ENCODE measurements at places on chromosomes 6 and 20. TPM values are rescaled to one million over a fixed set of nuclear protein-coding genes. Genes with fewer than 3 reads are reported as not detected.

DUSP22 gene
- total RNA-seq = 87.2 TPM

GUCA1A gene
- total RNA-seq = not detected

MYLK2 gene
- total RNA-seq = not detected

PACSIN1 gene
- 1.9 TPM for total RNA-seq

PRDM1 gene
- total RNA-seq = 0.55 TPM

PERP gene
- total RNA-seq = 41.4 TPM

FAM83C gene
- total RNA-seq = not detected

HAO1 gene
- not detected for total RNA-seq

PTK6 gene
- total RNA-seq = not detected

PCSK2 gene
- 5.4 TPM for total RNA-seq

- no peaks in the 10 kb centered on the region for H3K4me1 ChIP-seq
- H3K4me3 ChIP-seq = no peak overlapping the region
- H3K27ac ChIP-seq = no peak overlapping the region
- H3K27me3 ChIP-seq = no peaks in the 10 kb centered on the region
These were observed 68.6 kb downstream of the BCKDHB start for GRCh38 chr6:80174900-80175572.

GRCh38 chr6:25489399-25489798, 162.6 kb upstream of the SCGN start:
- DNase-seq = no peak
- H3K27me3 ChIP-seq = no peaks in the 10 kb centered on the region
- no peak overlapping the region for H3K27ac ChIP-seq

- H3K4me3 ChIP-seq = no peak overlapping the region
- H3K36me3 ChIP-seq = no peaks in the 10 kb centered on the region
These were observed 204.6 kb upstream of the HEY2 start for GRCh38 chr6:125544819-125545218.

DNA sequence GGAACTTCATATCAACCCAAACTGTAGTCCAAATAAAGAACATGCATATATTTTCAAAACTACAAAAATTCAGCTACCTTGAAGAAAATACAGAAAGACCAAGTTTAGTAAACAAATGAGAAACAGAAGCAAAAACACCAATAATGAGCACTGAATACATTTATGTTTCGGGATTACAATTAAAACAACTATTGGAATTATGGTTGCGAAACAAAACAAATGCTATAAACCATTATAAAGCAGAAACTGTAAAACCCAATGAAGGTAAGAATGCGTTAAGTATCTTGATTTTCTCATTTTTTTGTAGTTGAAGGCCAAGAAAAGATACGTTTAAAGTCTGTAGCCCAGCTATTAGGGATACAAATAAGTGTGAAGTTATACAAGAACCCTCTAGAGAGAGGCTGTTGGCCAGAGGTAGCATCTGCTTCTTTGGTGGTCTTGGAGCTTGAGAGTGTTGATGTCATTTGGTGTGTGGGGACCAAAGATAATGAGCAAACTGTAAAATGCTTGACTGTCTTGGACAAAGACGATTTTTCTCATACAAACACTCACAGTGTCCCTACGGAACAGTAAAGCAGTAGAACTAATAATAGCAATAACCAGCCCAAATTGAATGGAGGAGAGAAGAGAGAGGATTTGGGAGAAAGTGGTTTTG, 111.5 kb downstream of the PRND start:
- H3K27me3 ChIP-seq = no peaks in the 10 kb centered on the region
- no peak overlapping the region for H3K4me3 ChIP-seq
- H3K27ac ChIP-seq = no peak overlapping the region
- DNase-seq = peak; percentile 13
- H3K4me1 ChIP-seq = peaks cover 14% of the 10 kb centered on the region

DNA sequence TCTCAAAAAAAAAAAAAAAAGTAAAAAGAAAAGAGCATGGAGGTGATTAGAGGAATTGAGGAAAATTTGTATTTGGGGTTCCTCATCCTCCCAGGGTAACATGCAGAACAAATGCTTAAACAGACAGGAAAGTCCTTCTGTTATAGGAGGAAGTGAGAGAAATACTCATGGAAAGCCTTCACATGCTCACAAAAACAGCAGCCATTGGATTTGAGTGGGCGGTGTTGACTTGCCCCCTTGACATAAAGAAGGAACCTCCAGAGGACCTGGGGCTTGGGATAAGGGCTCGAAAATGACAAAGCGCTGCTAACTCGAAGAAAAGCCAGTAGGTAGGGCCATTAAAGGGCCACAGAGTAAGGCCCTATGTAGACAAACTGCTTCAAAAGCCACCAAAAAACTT, 17.5 kb upstream of the SAMHD1 start:
- H3K36me3 ChIP-seq = no peaks in the 10 kb centered on the region
- H3K27me3 ChIP-seq = no peaks in the 10 kb centered on the region
- DNase-seq = no peak
- H3K4me3 ChIP-seq = no peak overlapping the region
- H3K4me1 ChIP-seq = no peaks in the 10 kb centered on the region

- H3K27ac ChIP-seq = peak overlapping the region; percentile 36
- peak; percentile 76 for DNase-seq
- H3K36me3 ChIP-seq = no peaks in the 10 kb centered on the region
These were observed 36.1 kb downstream of the NCR2 start for GRCh38 chr6:41371461-41371991.

DNA sequence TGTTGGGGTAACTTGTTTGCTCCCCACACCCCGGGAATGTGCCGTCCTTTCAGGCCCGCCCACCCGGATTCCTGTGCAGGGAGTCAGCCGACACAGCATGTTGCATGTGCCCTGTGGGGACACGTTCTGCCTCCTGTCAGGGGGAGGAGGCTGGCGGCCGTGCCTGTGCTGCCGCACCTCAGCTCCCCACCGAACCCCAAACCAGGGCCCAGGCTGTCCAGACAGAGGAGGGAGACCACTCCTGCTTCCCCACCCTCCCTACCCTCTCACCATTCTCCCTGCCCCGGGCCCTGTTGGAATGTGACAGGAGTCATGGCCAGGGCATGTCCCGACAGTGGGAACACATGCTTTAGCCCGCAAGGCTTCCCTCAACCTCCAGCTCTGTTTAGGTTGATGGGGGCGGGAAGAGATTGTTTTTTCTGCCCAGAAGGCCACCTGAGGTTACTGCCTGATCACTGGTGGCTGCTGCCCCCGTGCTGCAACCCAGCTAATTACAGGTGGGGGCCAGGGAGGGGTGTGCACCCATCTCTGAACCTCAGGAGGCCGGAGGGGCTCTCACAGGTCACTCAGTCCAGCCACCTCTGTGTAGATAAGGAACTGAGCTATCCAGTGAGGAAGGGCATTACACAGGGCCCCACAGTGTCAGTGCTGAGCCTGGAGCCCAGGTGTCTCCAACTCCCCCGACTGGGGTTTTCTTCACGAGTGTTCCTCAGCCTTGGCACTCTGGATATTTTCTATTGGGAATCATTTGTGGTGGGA, 13.6 kb downstream of the LRRC73 start:
- no peaks in the 10 kb centered on the region for H3K4me1 ChIP-seq
- H3K4me3 ChIP-seq = no peak overlapping the region
- peak overlapping the region; percentile 41 for H3K27ac ChIP-seq
- no peak for DNase-seq
- no peaks in the 10 kb centered on the region for H3K27me3 ChIP-seq

- peaks cover 4% of the 10 kb centered on the region for H3K27me3 ChIP-seq
- no peak overlapping the region for H3K4me3 ChIP-seq
- no peak for DNase-seq
- no peaks in the 10 kb centered on the region for H3K4me1 ChIP-seq
- H3K36me3 ChIP-seq = no peaks in the 10 kb centered on the region
These were observed 190.8 kb downstream of the BMP7 start for GRCh38 chr20:57075603-57076002.

- no peak overlapping the region for H3K27ac ChIP-seq
- no peak overlapping the region for H3K4me3 ChIP-seq
- DNase-seq = no peak
- peaks cover 35% of the 10 kb centered on the region for H3K4me1 ChIP-seq
- H3K36me3 ChIP-seq = no peaks in the 10 kb centered on the region
These were observed 91.2 kb downstream of the ARID1B start for GRCh38 chr6:156868385-156868784.

- no peak overlapping the region for H3K27ac ChIP-seq
- DNase-seq = no peak
- H3K36me3 ChIP-seq = no peaks in the 10 kb centered on the region
- no peaks in the 10 kb centered on the region for H3K27me3 ChIP-seq
- no peaks in the 10 kb centered on the region for H3K4me1 ChIP-seq
These were observed 67.4 kb upstream of the RUNX2 start for GRCh38 chr6:45260696-45261095.

DNA sequence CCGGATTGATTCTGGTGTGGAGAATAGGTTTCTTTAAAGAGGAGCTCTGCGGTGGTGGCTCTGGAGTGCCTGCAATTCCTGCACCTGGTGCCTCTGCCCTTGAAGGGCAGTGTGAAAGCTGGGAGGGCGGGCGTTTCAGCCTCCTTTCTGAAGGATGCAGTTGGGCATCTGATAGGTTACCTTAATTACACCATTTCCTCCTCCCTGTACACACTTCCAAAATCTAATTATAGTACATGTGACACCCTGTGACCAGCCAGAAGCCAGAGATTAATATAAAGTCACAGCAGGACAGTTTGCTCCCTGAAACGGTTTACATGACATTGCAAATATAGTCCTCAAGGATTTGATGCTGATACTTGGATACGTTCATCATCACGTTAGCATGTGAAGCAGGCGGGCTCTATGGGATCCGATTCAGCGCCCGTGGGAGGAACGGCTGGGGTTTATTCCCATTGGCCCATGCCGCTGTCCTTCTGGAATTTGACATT, 548.2 kb downstream of the QKI start:
- no peak for DNase-seq
- no peaks in the 10 kb centered on the region for H3K36me3 ChIP-seq
- H3K27ac ChIP-seq = peak overlapping the region; percentile 70
- H3K4me3 ChIP-seq = no peak overlapping the region

GRCh38 chr6:39540454-39540853, 184.8 kb downstream of the KIF6 start:
- H3K4me3 ChIP-seq = no peak overlapping the region
- DNase-seq = no peak
- H3K27me3 ChIP-seq = no peaks in the 10 kb centered on the region
- peaks cover 14% of the 10 kb centered on the region for H3K4me1 ChIP-seq

DNA sequence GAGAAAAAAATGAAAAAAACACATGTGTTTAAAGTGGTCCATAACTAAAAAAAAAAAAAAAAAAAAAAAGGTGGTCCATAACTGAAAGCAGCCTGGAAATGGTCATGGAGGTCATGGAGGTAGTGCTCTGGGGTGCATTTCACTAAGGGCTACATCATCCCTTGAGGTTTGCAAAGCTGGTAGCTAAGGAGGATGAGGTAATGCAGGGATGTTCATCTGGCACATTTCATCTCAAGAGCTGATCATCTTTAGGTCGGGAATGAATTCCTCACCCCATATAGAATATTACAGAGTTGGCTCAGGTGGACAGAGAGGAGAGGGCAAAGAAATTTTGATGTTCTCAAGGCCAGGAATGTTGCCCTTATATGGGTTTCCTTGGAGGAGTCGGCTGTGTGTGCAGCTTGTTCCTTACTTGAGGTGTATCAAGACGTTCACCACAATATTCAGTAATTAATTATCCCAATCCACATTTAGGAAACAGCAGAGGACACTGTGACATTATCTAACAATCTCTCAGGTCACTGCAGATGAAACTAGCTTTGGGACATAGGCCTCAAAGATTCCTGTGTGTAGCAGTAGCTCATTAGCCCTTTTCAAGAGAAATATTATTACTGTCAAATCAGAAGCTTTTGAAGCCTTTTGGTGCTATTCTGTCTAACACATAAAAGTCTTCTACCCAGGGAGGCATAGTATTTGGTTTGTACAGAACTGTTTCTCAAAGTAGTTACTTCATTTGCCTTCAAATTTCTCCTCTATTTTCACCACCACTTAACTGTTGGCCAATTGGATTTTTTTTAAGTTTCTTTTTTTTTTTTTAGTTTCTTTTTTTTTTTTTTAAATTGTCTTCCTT, 46.8 kb downstream of the CYP24A1 start:
- no peaks in the 10 kb centered on the region for H3K27me3 ChIP-seq
- H3K27ac ChIP-seq = no peak overlapping the region
- H3K4me1 ChIP-seq = no peaks in the 10 kb centered on the region
- H3K4me3 ChIP-seq = no peak overlapping the region

GRCh38 chr6:511488-512137, 120.1 kb downstream of the IRF4 start:
- DNase-seq = no peak
- no peaks in the 10 kb centered on the region for H3K36me3 ChIP-seq
- no peaks in the 10 kb centered on the region for H3K4me1 ChIP-seq

DNA sequence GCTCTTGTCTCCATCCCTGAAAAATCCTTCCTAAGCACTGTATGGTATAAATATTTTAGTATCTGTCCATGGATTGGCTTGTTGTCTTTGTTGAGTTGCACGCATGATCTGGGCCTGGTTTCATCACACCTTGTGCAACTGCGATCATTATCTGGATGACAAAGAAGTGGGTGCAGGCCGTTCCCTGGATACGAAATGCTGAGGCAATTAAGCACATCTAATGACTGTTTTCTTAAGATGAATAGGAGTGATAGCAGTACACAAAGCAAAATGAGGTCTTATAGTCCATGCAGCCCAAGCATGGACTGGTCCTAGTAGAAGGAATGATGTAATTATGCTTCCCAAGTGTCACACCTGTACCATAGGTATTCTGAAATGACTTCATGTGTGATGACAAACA, 47.8 kb downstream of the SLC35D3 start:
- no peaks in the 10 kb centered on the region for H3K27me3 ChIP-seq
- H3K4me3 ChIP-seq = no peak overlapping the region
- DNase-seq = no peak
- H3K36me3 ChIP-seq = no peaks in the 10 kb centered on the region
- H3K4me1 ChIP-seq = no peaks in the 10 kb centered on the region

Data from sigmoid colon (tissue), 7 donors.